Activated T-helper 1 cell treated with anti-CD3 and anti-CD28 coated beads, Interleukin-12 subunit alpha, Interleukin-12 subunit beta, Interleukin-2, Interleukin-4 antibody, amounts not matched to agents 30 ng/mL and 10 ng/mL and 1 ng/mL, durations not matched to agents 14 hours and 24 hours and 36 hours (primary cell): ENCODE measurements at places on chromosomes 16 and 17.

DNA sequence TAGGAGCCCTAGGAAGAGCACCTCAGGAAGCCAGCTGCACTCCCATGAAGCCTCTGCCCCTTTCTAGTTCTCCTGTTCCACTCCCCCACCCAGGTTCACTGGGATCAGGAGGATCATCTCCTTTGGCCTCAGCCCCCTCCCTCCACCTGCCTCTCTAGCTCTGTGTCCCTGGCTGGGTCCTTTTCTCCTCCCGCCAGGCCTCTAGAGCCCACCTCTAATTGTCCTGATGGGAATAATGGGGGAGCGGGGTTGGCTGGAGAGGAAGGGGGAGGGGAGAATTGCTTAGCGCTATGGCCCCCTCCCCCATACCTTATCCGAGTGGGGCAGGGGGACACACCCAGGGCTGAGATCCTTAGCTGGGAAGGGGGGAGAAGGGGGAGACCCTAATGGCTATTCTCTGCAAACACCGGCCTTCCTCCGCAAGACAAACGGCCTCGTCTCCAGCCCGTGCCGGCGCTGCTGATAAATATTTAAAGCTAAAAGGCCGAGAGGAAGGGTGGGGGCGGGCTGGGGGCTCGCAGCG is 997 bp downstream of the HOXB7 start:
- peak overlapping the region; percentile 86 for H3K4me3 ChIP-seq
- H3K27ac ChIP-seq, result no peak overlapping the region
- DNase-seq, result no peak

- H3K4me3 ChIP-seq, result no peak overlapping the region
- DNase-seq, result no peak
- H3K4me1 ChIP-seq, result no peaks in the 10 kb centered on the region
- H3K36me3 ChIP-seq, result no peaks in the 10 kb centered on the region
These were observed 22.3 kb upstream of the DHX40 start for GRCh38 chr17:59542960-59543635.

- no peak overlapping the region for H3K27ac ChIP-seq
- peaks cover 3% of the 10 kb centered on the region for H3K36me3 ChIP-seq
- peaks cover 30% of the 10 kb centered on the region for H3K4me1 ChIP-seq
- H3K27me3 ChIP-seq, result peaks cover 37% of the 10 kb centered on the region
These were observed 4.7 kb upstream of the ZNHIT3 start for GRCh38 chr17:36481829-36482228.

GRCh38 chr16:52066962-52067361 is 480.0 kb downstream of the TOX3 start:
- H3K27me3 ChIP-seq, result no peaks in the 10 kb centered on the region
- no peaks in the 10 kb centered on the region for H3K4me1 ChIP-seq
- H3K4me3 ChIP-seq, result no peak overlapping the region
- DNase-seq, result no peak
- H3K27ac ChIP-seq, result no peak overlapping the region

GRCh38 chr17:27952366-27952765 is 59.2 kb upstream of the LYRM9 start:
- no peak overlapping the region for H3K27ac ChIP-seq
- no peaks in the 10 kb centered on the region for H3K36me3 ChIP-seq
- H3K4me1 ChIP-seq, result no peaks in the 10 kb centered on the region
- H3K4me3 ChIP-seq, result no peak overlapping the region
- DNase-seq, result no peak
- H3K27me3 ChIP-seq, result peaks cover 5% of the 10 kb centered on the region

DNA sequence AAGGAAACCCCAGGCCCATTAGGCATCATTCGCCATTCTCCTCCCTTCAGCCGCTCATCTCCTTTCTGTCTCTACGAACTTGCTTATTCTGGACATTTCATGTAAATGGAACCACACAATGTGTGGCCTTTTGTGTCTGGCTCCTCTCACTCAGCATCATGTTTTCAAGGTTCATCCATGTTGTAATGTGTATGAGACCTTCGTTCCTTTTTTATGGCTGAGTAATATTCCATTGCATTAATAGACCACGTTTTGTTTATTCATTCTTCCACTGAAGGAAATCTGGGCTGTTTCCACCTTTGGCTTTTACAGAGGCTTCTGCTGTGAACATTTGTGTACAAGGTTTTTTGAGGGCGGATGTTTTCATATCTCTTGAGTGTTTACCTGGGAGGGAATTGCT is 3.2 kb downstream of the CRISPLD2 start:
- no peak overlapping the region for H3K4me3 ChIP-seq
- H3K4me1 ChIP-seq, result peaks cover 9% of the 10 kb centered on the region
- DNase-seq, result no peak
- peaks cover 28% of the 10 kb centered on the region for H3K27me3 ChIP-seq
